ENCODE measurements at places on chromosomes 3 and 15.

DNA sequence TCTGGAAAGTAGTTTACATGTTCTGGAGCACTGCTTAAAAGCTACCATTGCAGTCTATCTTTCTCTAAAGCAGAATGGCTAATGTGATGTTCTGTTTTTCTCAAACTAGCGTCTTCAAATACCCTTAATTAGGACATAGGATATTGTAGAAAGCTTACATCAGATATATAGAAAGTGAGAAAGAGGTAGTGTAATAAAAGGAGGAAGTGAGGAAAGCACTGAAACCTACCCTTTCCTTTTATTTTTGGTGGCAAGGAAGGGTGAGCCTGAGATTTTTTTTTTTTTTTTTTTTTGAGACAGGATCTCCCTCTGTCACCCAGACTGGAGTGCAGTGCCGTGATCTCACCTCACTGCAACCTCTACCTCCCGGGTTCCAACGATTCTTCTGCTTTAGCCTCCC is 9.4 kb downstream of the SENP2 start:
- DNase-seq: no peak

DNA sequence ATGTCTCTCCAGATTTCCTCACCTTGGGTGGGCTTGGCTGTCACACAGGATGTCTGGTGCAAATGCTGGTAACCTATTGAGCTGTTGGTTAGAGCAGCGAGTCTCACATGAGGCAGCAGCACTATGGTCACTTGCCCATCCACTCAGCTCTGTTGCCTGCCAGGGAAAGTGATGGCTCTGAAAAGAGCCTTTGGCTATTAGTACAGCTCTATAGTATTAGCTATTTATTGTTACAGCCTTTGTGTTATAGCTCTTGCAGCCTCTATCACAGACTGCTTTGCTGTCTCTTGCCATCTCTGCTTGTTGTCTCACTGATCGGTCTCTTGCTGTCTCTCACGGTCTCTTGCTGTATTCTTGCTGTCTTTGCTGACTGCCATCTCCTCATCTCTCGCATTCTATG is 114.3 kb downstream of the MFSD1 start:
- no peak for DNase-seq

DNA sequence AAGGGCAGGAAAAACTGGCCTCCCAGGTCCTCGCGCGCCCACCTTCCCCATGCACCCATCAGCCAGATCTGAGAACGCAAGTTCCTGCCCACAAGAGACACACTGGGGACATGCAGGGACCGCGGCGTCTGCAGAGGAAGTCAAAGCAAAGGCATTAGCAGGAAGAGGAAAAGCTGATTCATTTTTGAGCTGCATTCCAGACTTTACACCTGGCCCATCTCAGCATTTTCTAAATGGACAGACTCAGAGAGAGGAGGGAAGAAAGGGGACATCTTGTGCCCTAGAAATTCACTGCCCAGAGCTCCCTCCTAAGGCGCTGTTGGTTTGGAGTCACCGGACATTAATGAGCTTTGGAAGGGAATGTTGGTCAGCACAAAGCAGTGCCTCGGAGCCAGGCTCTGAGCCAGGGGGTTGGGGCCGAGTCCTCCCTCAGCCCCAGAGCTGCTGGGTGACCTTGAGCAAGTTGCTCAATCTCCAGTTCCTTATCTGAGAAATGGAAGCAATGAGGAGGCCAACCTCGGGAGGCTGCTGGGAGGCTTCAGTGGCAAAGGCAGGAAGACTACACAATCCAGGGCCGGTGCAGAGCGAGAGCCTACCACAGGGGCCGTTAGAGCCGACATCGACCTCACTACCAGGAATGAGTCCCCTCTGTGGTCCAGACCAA is 150.5 kb upstream of the IQSEC1 start:
- DNase-seq: no peak

DNA sequence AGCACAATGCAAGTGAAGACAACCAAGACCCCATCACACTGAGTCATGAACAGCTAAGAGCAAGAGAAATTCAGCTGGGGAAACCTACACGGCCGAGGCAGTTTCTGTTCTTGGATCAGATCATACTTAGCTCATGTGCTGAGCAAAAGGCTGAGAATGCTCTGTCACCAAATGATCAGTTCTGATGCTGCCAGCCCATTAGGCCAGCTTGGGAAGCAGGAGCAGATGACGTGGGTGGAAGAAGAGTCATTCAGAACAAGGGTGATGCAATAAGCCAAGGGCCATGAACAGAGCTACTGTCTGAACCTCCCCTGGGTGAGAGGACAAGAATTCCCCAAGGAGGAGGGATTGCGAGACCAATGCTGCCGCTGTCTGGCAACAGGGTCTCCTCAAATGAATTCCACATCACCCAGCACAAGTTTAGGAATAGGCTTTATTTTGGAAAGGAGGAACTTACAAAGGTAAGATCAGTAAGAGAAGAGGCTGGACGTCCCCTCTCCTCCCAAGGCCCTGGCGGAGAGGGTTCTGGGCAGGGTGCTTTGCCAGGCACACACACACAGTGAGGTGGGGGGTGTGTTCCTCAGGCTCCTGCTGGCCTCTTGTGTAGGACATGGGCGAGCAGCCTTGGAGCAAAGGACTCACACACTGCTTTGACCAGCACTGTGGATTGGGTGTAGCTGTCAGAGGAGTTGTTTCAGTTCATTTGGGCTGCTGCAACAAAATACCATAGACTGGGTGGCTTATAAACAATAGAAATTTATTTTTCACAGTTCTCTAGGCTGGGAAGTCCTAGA is 65.6 kb upstream of the CTXND1 start:
- no peak for DNase-seq

GRCh38 chr15:79243723-79244122 is 38.8 kb upstream of the ANKRD34C start:
- no peak for DNase-seq

DNA sequence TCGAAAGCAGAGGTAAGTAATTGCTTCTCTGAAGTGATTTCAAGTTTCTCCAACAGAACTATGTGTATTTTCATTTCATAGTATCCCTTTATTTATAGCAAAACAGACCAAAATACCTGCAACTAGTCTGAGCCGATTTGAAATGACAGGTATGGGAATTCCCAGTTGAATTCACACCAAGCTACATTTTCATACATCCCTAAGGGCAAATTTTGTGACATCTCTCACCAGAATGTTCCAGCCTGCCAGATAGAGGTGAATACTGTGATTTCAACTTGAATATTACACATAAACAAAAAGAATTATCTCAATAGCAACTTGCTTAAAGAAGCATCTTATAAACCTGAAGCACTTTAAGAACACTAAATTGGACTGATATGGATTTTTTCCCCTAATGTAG is 235.7 kb downstream of the SLC9A9 start:
- DNase-seq: no peak

DNA sequence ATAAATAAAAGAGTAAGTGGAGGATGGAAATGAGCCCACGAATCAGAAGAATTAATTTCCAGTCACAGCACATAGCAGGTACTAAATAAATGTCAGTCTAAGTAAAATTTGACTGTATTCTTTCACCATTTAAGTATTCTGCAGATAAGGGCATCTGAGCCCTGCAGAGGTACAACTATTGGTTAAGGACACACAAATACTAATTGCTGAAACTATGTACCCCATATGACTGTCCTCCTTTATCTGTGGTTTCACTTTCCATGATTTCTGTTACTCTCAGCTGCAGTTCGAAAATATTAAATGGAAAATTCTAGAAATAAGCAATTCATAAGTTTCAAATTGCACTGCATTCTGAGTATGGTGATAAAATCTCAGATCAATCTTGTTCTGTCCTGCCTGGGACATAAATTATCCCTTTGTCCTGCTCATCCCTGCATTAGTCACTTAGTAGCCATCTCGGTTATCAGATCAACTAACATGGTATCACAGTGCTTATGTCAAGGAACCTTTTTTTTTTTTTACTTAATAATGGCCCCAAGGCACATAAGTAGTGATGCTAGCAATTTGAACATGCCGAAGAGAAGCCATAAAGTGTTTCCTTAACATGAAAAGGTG is 95.1 kb downstream of the LSAMP start:
- DNase-seq: no peak

- DNase-seq: no peak
These were observed 53.7 kb downstream of the GALK2 start for GRCh38 chr15:49223536-49224274.

DNA sequence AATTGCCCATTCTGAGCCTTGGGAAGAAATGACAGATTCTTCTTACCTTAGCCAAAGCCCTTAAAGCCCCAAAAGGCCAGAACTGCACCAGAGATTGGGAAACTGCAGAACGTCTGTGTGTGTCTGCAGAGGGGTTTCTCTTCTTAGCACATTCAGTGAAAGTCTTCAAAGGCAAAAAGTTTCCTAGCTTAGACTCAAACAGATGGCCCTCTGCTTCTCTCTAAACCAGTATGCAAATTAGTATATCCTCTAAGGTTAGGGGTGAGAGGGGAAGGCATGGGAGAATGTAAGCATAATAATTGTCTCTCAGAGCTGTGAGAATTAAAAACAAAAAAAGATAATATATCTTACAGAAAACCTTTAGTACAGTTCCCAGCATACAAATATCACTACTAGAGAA is 334.0 kb upstream of the MCTP2 start:
- DNase-seq: no peak

- DNase-seq: no peak
These were observed 390.4 kb downstream of the SI start for GRCh38 chr3:164687902-164688301.

DNA sequence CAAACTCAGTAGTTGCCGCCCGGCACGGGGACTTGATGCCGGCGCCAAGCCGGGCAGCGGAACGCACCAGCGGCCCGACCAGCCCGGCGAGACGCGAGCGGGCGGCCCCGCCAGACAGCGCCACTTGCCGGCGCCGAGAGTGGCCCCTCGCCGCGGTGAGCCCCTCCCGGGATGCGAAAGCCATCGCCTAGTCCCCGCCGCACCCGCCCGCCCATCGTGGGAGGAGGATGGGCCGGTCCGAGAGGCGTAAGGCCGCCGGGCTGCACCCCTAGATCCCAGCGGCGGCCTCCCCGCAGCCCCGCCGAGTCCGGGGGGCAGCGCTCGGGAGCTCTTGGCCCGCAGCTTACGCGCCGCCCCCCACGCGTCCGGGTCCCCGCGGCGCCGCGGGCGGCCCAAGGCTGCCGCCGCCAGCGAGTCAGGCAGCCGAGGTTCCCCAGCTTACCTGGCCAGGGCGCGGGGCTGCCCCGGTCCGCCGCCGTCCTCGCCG is 609 bp downstream of the GOLGA8A start:
- peak; percentile 79 for DNase-seq

DNA sequence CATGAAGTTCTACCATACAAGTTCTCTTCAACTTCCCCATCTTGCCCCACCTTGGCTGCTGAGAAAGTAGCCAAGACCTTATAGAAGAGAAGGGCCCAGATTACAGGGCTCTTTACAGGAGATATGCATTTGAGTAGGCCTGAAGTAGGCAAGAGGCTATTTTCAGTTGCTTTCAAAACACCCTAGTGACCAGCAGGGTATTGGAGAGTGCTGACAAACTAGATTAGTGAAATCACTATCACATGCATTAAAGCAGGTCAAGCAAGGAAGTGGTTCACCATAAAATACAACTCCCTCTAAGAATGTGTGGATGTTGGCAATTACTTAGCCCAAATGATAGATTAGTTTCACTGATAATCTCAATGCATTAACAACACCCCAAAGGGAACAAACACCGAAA is 2.7 kb upstream of the LZTFL1 start:
- DNase-seq: no peak

- DNase-seq: no peak
These were observed 1242.2 kb downstream of the OTOL1 start for GRCh38 chr3:162738784-162739183.
